ENCODE measurements at places on chromosomes 11 and 22.
A peak's percentile ranks its signal among the peaks of the same experiment; 100 is the strongest.

DNA sequence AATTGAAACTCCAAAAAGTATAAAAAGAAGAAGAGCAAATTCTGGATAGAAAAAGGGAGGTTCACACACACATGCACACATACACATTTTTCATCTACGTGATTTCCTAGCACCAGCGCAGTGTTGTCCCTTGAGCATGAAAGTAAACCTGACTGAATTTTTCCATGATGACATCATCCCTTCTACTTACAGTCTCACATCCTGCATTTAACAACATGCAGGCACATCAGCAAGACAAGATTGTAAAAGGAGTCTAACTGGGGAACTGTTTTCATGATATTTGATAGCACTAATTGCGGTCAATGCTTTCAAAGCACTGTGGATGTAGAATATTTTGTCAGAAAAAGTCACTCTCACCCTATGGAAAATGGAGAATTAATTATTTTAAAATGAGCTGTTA is 36.6 kb downstream of the GAS2 start:
- no peak for DNase-seq

GRCh38 chr11:3015796-3016195 is 23.7 kb upstream of the NAP1L4 start:
- DNase-seq = no peak

DNA sequence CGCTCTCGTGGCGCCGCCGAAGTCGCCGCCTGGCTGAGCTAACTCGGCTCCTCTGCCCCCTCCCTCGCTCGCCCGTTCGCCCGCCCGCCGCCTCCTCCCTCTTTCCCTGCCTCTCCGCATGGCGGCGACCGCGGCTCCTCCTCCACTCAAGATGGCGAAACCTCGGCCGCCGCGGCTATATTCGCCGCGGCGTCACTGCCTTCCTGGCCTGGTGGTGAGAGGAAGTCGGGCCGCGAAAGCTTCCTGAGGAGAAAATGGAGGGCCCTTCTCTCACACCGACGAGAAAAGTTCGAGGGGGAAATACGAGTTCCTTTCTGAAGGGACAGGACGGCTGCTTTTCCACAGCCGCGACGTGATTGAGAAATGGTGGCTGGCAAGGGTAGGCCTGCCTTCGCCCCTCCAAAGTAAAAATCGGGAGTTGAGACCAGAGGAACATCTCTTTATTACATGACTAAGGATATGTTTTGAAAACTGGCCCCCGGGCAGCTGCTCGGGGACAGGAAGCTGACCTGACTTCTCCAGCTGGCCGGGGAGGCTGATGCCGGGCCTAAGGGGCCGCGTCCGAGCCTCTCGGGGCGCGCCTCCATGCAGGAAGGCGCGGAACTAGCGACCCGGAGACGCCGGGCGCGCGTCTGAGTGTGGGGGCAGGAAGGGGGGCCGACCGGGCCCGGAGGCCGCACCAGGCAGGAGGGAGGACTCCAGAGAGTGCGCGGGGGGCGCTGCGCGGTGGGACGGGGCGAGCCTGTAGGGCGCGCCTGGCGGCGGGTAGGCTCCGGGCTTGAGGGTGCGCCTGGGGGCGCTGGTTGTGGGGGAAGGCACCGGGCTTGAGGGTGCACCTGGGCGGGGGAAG is at the start of gene DDX6:
Gene DDX6 (minus strand): TSS at position 54 of the 850 bp plus-strand sequence. CDS start 4,913 bp downstream, outside the sequence.
- DNase-seq = peak; percentile 96

GRCh38 chr11:46761807-46762206 is 42.8 kb downstream of the F2 start:
- no peak for DNase-seq

- peak; percentile 62 for DNase-seq
Observed at GRCh38 chr11:134139873-134140331, 71.0 kb downstream of the JAM3 start.

All from ecto neural progenitor cell (in vitro differentiated cells).